ENCODE measurements at places on chromosomes 3 and 15.

DNA sequence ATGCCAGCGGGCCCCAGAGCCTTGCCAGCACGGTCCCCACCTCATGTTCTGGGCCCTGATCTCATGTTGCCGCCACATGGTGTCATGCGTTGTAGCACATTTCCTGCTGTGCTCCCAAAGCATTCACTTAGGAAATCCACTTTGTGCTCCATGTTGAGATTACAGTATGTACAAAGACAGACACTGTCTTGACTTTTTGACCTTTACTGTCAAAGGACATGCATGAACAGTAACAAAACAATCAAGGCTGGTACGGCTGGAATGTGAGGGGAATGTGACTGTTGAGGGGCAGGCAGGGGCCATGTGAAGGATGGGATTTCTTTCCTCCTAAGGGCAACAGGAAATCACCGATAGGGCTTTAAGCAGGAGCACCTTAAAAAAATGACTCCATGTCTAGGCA is 53.3 kb upstream of the RPL32 start:
- DNase-seq: no peak

- no peak for DNase-seq
Measured at GRCh38 chr15:56732886-56733135, 498 bp downstream of the ZNF280D start.

GRCh38 chr3:146827836-146828235 is 222.7 kb upstream of the PLSCR5 start:
- no peak for DNase-seq

DNA sequence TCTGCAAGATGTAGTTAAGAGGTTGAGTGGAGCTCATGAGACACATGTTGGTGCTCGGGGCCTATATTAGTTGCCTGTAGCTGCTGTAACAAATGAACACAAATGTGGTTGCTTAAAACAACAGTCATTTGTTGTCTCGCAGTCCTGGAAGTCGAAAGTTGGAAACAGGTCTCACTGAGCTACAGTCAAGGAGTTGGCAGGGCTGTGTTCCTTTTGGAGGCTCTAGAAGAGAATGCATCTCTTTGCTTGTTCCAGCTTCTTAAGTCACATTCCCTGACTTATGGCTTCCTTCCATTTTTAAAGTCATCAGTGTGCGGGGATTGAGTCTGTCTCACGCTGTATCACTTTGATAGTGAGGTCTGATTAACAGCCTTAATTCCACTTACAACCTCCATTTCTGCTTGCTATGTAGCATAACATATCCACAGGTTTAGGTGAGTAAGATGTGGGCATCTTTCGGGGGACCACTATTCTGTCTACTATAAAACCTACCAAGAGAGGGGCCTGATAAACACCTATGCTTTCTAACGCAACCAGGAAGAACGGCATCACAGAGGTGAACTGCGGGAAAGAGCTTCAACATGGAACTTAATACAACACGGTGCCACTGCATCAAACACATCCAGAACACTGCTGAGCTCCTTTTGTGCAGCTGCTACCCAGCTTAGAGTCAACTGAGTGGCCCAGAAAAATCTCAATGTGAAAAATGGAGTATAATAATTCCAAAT is 119.4 kb downstream of the ATP10A start:
- DNase-seq: no peak

GRCh38 chr15:34514251-34514670 is 69.2 kb downstream of the GOLGA8B start:
- DNase-seq: no peak

- peak; percentile 21 for DNase-seq
Measured at GRCh38 chr15:84981711-84982300, at the start of gene PDE8A. Gene PDE8A, plus strand, starts transcription at chr15:84981856. Its CDS starts 307 bp downstream, at chr15:84982163.

DNA sequence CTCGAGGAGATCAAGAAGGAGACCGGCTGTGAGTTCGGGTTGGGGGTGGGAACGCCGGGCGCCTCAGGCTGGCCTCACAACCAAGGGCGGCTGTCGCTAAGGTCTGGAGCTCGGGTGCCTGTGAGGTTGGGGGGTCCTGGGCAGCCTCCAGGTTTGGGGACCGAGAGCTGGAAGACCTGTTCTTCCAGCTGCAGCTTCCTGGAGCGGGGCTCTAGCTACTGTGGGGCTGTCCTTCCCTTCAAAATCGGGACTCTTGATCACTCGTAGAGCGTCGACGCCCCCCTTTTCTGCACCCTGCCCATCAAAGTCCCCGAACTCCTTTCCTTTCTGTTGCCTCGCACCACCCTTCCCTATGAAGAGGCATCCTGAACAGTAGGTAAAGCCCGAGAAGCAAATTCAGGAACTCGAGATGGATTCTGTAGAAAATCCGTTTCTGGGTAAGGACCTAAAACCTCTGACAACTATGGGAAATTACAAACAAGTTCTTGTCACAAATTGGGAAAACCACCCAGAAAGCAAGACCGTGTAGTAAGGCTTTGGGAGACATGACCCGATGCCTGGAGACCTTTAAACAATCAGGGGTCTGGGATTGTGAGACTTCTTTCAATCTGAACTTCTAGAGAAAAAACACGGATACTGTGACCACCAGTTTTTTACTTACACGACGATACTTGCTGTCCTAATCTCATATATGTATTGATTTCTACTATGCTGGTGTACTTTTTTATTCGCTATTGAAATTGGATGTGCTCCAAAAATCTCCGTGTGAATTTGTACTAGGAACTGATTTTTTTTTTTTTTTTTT is 556 bp downstream of the CHP1 start:
- peak; percentile 0 for DNase-seq

DNA sequence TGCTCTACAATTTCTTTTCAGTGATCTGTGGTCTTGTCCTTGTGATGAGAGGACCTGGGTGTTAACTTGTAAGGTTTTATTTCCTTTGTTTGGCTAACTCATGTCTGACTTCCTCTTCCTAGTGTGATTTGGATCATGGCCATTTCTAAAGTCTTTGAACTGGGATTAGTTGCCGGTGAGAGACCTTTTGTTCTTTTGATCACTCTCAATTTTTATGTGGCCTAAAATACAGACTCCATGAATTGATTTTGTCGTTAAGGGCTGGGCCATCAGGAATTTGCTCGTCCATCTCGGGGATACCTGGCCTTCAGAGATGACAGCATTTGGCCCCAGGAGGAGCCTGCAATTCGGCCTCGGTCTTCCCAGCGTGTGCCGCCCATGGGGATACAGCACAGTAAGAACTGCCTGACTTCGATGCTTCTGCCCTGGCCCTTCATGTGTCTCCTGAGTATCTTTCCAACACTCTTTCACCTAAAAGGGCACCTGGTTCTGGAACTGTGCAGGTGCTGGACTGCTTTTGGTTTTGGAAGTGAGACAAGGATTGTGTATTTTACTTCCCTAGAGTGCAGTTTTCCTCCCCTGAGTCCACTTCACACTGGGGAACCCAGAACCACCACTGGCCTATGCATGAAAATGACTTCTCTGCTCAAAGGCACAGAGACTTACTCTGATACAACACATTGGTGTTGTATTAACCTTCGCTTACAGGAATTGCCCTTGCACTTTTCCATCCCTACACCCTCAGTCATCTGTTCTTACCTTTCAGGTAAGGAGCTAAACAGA is 13.1 kb upstream of the LRRC2 start:
- no peak for DNase-seq

GRCh38 chr15:48532946-48533345 is 112.6 kb downstream of the FBN1 start:
- DNase-seq: no peak

GRCh38 chr3:78029775-78030174 is 989.9 kb downstream of the ROBO2 start:
- DNase-seq: no peak

DNA sequence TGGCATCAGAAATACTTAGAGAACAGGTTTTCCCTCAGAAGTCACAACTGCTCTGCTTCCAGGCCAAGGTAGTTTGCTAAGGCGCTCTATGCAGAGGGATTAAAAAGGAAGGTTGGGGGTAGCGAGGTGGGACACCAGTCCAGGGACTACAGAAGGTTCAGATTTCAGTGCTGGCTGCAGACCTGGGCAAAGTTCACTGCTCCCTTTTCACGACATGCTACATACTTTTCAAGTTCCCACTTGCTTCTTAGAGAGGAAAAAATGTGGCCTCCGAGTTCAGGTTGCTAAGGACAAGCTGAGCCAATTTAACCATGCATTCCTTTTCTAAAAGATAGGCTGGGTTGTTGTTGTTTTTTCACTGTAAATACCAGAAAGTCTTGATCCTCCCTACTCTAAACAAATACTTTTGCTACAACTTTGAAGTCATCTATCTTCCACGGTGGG is 158.6 kb upstream of the NR2F2 start:
- DNase-seq: no peak

DNA sequence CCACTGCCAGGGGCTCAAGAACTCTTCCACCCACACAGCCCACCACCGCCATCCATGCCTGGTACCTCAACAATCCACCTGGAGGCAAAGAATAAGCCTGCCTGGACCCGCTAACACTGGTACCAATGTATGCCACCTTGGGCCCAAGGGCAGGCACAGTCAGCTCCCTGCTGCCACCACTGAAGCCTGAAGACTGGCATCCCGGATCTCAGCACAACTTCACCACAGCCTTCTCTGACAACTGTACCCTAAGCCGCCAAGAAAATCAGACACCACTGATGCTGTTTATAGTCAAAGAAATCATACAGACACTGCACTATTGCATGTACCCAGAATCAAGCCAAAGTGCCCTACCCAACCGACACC is 56.3 kb downstream of the IGSF11 start:
- DNase-seq: no peak

GRCh38 chr3:56347219-56347871 is 120.9 kb downstream of the ERC2 start:
- no peak for DNase-seq

- DNase-seq: no peak
Measured at GRCh38 chr3:113607219-113607596, 74.9 kb downstream of the SIDT1 start.

GRCh38 chr3:127671523-127672428 is 976 bp upstream of the ABTB1 start:
- peak; percentile 19 for DNase-seq

- DNase-seq: no peak
Measured at GRCh38 chr3:138962854-138963560, 16.0 kb downstream of the FOXL2NB start.

DNA sequence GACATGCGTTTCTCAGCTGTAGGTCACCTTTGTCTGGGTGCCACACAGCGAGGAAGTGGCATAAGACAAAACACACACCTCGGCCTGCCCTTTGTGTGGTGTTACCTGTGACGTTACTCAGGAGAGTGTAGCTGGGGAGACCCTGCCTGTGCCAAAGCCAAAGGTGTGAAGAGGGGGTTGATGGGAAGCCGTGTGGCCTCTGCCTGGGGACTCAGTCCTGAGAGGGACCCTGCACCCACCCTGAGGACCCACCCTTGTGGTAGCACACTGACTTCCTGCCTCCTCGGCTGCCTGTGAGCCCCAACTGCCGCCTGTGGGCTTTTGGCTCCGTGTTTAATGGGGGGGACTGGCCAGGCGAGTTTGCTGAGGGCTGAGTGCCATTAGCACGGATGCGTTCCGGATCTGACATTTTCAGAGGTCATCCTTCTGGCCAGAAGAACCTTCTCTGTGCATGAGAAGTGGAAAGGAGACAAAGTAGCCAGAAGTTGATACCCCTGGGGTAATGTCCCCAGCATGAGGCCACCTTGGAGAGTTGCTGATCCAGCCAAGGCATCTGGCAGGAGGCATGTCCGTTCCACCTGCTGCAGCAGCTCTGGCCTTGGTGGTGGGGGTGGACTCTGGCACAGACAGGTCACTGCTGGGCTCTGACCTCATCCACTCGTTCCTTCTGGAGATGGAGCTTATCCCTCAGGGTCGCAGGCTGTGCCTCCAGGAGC is 51.8 kb upstream of the FURIN start:
- no peak for DNase-seq

DNA sequence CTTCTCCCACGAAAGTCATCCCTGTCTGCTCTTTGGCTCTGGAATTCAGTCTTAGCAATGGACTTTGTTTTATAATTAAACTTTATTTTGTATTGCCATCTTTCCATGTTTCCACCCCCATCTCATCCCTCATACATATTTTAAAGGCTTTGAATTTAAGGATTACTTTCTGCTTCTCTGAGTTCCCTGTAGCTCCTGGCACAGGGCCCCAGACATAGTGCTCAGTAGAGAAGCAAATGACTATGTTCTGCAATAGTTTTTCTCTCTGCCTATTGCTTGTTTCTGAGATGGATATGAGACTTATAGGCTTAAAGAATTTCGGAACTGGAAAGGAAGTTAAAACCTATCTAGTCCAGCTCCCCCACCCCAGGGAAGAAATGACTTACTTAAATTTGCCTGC is 197.0 kb downstream of the LPP start:
- no peak for DNase-seq

DNA sequence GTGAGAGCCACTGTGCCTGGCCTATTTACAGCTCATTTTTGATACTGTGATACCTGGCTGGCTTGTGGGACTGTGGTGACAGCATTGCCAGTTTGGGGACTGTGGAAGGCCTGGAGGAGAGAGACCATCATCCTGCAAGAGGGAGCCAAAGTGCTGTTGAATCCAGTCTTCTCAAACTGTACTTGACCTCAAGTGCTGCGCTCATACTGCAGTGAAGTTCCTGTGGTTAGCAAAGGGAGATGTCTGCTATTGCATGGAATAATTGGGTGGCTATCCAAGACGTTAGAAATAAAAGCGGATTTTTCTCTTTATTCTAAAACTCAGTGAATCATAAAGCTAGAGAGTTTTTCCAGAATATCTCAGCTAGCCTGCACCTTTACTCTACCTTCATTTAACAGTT is 83.4 kb downstream of the CCK start:
- no peak for DNase-seq

GRCh38 chr3:126226374-126226773 is 46.0 kb upstream of the ALDH1L1 start:
- DNase-seq: no peak

DNA sequence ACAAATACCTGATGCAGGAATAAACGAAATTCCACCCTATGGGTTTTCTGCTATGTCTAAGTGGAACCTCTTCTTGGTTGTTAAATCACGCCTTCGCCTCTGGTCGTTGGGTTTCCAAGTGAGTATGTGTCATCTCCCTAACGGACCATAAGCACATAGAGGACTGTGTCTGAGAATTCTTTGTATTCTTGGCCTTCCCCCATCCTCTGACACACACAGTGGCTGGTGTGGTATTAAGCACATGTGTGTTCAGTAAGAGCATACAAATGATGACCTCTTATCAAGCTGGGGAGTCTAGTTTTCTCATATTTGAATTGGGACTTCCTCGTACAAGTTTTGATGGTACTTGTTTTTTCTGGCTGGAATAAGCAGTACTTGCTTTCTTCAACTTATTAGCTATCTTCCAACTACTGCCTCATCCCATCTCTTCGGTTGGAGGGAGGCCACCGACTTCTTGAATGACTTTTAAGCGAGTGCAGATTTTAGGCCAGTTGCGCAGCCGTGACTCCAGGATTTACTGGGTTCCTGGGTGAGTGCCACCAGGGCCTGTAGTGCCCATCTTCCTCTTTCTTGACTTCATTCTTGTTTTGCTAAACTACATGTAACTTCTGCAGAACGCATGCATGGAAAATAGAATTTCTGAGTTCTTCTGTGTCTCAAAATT is 240.2 kb downstream of the ADAMTS17 start:
- no peak for DNase-seq

DNA sequence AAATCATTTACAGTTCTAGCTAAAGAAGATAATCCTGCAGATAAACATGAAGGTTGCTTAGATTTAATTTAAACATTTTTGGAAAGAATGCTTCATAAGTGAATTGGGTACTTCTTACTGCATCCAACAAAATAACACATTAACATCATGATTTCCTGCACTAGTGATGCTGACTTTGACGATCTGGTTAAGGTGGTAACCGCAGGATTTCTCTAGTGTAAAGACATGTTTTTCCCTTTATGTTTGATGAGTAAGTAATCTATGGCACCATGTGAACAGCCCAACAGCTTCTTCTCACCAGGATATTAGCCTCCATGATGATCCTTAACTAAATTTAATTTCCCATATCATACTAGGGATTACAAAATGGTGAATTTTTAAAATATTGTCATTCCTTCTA is 14.1 kb downstream of the SPPL2A start:
- no peak for DNase-seq
